ENCODE measurements at places on chromosomes 2 and 18.

DNA sequence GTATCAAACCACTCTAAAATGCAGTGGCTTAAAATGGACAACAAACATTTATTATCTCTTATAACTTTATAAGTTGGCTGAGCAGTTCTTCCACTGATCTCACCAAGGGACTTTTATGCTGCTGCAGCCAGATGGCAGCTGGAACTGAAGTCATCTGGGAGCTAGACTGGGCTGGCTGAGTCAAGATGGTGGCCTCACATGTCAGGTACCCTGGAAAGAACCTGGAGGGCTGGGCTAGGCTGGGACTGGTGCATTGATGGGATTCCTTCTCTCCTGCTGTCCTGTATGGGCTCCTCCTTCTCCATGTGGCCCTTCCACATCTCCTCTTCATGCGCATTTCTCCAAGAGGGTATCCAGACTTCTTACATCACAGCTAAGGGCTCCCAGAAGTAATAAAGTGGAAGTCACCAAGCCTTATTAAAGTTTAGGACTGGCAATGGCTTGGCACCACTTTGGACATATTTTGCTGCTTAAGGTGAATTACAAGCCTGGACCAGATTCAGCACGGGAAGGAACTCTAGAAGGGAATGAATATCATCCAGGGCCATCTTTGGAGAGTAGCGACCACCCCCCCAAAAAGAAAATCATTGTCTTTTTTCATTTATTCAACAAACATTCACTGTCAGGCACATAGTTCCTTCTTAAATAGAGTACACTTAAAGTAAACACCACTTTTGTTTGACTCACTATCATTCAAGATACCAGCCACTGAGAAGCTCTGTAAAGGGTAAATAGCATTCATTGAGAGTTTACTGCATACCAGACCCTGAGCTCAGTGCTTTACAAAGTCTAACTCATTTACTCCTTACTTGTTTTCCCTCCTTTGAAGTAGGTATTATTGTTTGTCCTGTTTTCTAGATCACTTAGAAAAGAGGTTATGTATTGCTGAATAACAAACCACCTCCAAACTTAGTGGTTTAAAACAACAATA is 138.0 kb downstream of the ZFP36L2 start:
- DNase-seq = no peak

GRCh38 chr2:104068665-104069064 is 785.2 kb upstream of the POU3F3 start:
- DNase-seq = no peak

DNA sequence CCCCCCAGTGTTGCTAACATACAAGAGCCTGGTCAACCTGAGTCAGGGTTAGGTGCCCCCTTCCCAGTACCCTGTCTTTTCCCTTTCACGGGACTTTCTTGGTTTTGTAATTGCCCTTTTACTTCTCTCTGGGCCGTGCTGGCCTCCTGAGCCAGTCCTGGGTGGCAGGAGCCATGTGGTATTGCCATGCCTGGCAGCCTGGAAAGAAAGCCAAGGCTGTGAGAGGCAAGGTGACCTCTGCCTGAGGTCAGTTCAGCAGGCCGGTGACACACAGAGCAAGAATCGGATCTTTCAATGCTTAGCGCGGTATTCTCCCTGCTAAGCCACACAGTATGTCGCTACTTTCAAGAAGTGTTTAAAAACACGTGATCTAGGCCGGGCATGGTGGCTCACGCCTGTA is 52.3 kb downstream of the C18orf63 start:
- no peak for DNase-seq

GRCh38 chr2:143390171-143390570 is 261.0 kb downstream of the ARHGAP15 start:
- no peak for DNase-seq

DNA sequence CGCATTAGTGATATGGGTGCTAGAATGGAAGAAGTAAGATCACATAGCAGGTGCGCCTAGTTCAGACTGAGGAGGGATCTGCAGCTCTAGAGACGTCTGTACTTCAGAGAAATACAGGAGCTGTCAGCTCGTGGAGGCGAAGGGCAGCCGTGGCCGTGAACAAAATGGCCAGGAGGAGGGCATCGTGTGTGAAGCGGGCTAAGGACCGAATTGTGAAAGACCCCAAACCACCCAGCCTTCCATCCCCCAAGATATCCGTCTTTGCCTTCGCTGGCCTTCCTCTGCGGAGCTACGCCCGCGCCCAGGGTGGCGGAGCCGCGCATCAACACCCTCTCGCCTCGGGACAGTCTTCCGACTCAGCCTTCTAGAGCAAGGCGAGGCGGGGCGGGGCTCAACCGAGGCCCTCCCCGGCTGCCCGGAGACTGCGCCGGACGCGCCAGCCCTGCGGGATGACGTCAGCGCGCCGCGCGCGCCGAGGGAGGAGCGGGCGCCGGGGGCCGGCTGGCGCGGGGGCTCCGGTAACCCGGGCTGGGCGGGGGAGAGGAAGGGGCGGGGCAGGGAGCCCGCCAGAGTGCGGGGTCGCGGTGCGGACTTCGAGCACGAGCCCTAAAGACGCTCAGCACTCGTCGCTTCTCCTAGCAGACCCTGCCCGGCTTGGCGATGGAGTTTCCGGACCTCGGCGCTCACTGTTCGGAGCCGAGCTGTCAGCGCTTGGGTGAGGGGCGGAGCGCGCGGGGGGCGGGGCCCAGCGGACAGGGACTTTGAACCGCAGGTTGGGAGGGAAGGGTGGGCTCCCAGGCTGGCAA is at the start of gene ZFAND2B:
TSS of gene ZFAND2B (plus strand) at position 455 of the 806 bp plus-strand sequence. CDS start at position 661, 206 bp downstream.
- DNase-seq = peak; percentile 95

- DNase-seq = no peak
These were observed 18.1 kb upstream of the ANXA4 start for GRCh38 chr2:69723791-69724190.

- no peak for DNase-seq
These were observed 106.9 kb downstream of the GATA6 start for GRCh38 chr18:22276334-22276713.

DNA sequence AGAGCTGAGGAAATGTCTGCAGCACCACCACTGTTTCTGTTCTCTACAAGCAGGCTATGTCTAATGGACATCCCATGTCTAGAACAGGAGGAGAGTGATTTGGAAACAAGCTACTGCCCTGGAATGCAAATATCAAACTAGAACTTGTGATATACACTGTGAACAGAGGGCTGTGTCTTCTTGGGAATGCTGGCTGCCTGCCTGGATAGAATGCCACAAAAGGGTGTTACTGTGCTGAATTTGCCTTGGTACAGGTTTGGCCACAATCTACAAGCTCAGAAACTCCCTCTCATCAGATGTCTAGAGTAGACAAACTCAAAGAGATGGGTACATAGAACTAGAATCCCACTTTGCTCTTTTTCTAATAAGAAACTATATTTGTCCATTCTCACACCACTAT is 170.5 kb downstream of the NYAP2 start:
- no peak for DNase-seq

DNA sequence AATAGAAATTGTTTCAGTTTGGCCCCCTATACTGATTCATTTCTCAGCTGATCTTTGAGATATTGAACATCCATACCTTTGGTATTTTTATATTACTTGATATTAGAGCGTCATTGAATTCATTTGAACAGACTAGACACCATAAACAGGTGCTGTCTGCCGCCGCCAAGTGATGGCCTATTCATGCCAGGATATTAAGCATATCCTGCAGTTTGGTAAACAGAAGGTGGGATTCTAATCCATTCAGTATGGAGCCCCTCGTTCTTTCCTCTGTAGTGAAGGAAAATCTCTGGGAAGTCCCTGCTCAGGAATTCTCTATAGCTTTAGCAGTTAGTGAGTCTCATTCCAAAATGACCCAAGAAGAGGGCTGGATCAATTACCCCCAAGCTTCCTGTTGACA is 23.0 kb upstream of the CD28 start:
- no peak for DNase-seq

GRCh38 chr2:63862806-63863205 is 21.1 kb downstream of the UGP2 start:
- DNase-seq = no peak

DNA sequence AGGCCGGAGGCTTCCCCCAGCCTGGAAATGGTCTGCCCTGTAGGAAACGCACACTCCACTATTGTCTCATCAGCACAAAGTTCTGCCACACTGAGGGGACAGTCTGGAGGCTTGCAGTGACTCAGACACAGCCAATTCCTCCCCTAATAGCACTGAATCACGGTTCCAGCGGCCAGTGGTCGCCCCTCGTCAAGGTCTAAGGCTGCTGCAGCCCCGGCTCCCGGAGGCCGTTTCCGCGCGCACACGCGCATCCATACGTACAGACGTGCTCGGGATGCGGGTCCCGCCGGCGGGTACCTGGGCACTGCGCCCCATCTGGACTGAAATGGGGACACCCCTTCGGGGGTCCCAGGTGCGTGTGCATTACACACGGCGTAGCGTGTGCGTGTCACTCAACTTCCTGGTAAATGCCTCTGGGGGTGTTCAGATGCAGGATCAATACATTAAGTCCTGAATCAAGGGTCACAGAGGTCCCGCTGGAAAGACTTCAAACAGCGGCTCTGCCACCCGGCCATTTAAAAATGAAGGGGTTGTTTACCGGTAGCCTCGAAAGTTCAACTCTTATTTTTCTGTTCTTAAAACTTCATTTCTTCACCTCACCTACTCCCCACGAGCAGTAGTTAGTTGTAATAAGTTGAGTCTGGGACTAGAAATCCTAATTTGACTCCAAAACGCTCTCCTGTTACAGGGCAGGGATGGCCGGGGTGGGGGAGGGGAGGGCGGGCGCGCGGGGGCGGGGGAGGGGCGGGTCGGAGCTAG is 572 bp upstream of the ZNF516 start:
- peak; percentile 38 for DNase-seq

DNA sequence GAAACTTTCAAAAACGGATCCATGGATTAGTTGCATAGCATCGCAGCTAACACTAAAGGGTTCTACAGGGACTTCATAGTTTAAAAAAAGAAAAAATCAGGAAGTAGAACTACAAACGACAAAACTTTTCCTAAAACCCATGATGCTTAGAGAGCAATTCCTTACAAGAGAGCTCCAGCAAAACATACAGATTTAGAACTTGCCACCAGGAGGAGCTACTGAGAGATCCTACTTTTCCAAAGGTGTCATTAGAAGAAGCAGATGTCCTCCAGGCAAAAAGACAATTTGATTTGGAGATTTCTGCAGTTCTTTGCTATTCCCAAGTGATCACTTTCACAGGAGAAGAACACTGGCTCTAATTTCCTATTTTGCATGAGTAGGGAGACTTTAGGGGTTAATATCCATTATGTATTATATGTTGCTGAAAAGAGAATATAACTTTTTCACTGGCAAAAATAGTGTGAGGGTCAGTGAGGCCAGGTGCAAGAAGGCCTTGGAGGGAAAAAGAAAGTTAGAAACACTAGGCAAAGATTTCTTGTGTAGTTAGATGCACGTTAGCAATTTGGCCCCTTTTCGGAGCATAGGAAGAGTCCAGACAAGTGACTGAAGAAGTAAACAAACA is 436.2 kb downstream of the SUCLG1 start:
- no peak for DNase-seq

- DNase-seq = no peak
These were observed 14.8 kb downstream of the TMEM237 start for GRCh38 chr2:201628545-201628944.

- DNase-seq = no peak
These were observed 48.2 kb upstream of the FOXI3 start for GRCh38 chr2:88500691-88501090.
